Stomach (tissue), 19 donors: ENCODE measurements at places on chromosomes 6 and 20. TPM values are rescaled to one million over a fixed set of nuclear protein-coding genes. Genes with fewer than 3 reads are reported as not detected.

Gene FAM162B
- not detected for total RNA-seq

Gene AIF1
- 38.3 TPM for total RNA-seq

Gene PKHD1
- 5.9 TPM for total RNA-seq

Gene ESF1
- 10.1 TPM for total RNA-seq

Gene TGM3
- not detected for total RNA-seq
